ENCODE measurements at places on chromosomes 13 and 19.

DNA sequence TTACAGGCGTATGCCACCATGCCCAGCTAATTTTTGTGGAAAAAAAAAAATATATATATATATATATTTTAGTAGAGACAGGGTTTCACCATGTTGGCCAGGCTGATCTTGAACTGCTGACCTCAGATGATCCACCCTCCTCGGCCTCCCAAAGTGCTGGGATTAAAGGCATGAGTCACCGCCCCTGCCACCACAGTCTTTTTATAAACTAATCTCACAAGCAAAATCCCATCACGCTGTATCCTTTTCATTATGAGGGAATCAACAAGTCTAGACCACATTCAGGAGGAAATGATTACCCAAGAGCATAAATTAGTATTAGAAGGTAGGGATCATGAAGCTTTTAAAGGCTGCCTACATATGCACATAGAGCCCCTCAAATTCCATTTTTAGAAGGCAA is 210.6 kb upstream of the NBEA start:
- no peak for DNase-seq

GRCh38 chr19:30670011-30670329 is 297.8 kb downstream of the ZNF536 start:
- DNase-seq, result no peak

DNA sequence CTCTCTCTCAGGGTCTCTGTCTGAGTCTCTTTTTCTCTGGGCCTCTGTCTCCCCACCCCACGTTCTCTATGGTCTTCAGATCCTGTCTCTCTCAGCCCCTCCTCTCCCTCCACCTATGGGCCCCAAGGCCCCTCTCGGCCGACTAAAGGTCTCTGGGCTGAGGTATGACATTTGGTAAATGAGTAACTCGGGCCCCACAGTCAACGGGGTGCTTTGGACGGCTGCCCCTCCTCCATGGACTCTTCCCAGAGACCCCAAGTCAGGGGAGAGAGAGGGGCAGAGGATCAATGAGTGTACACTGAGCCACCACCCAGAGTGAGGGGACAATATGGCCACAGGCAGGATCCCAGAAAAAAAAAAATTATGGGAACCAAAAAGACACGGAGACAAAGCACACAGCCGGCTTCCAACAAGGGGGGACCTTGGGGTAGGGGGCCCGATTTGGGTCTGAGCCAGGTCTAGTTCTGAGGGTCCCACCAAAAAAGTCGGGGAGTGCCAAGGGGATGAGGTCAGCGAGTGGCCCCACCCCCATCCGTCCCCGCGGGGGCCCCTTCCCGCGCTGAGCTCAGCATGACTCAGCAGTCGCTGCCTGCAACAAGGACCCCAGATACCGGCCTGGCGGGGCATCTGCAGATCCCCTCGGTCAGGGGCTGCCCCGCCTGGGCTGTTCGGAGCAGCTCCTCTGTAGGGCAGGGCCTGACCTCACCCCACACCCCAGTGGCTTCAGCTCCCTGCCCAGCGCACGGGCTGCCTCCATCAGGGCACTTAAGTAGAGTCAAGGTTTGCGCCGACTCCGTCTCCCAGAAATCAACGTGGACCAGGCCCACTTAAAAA is 1.5 kb upstream of the FTL start:
- DNase-seq, result peak; percentile 48

GRCh38 chr13:38735665-38736440 is 49.0 kb downstream of the FREM2 start:
- no peak for DNase-seq

GRCh38 chr13:106480351-106480910 is 55.0 kb downstream of the EFNB2 start:
- DNase-seq, result no peak

DNA sequence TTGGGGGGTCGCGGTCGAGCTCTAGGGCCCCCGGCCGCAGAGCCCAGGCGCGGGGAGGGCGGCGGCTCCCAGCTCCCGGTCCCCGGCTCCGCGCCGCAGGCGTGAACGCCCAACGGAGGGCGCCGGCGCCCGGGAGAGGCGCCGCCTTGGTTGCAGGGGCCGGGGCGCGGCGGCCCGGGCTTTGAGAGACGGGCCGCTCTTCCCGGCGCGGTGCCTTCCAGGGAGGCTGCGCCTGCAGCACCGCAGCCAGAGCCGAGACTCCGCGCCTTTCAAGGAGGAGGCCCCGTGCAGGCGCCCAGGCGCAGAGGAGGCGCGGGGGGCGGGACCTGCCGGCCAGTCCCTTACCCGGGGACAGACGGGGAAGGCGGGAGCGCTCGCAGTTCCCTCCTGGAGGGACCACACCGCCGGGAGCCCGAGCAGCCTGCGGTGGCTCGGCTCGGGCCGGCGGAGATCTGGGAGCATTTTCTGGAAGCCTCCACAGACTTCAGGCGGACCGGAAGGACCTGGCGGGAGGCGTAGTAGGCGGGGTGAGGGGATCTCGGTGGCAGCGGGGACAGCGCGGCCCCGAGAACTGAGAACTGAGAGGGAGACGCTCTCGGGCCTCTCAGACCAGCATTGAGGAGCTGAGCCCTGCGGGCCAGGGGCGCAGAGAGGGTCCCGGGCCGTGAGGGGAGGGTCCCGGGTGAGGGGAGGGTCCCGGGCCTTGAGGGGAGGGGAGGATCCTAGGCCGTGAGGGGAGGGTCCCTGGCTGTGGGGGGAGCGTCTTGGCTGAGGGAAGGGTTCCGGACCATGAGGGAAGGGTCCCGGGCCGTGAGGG is 25.5 kb upstream of the MCF2L start:
- no peak for DNase-seq

GRCh38 chr13:92054389-92054788 is 656.0 kb downstream of the GPC5 start:
- DNase-seq, result no peak

GRCh38 chr13:30121666-30122065 is 185.7 kb downstream of the KATNAL1 start:
- DNase-seq, result no peak

DNA sequence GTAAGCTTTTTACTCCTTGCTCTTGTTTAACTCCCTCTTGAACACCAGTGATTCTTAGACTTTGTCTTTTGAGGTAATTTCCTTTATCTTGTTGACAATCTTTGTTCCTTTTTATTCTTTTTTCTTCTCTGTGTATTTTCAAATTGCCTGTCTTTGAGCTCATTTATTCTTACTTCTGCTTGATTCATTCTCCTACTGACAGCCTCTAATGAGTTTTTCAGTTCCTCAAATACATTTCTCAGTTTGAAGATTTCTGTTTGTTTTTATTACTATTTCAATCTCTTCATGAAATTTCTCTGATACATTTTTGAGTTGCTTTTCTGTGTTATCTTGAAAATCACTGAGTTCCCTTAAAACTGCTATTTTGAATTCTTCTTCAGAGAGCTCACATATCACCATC is 154.1 kb downstream of the ATP8A2 start:
- DNase-seq, result no peak

GRCh38 chr19:7619671-7620441 is 9.5 kb downstream of the XAB2 start:
- no peak for DNase-seq

DNA sequence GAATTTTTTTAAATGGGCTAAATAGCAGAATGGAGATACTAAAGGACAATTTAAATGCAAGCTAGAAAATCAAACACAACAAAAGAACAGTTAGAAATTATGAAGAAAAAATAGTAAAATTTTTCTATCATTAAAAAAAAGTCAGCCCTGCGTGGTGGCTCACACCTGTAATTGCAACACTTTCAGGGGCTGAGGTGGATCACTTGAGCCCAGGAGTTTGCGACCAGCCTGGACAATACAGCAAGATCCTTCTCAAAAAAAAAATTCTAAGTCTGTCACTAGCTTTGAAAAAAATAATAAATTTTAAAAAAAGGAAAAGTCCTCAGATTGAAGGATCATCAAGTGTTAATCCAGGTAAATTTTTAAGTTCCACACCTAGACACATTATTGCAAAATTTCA is 7.7 kb downstream of the TUBGCP3 start:
- no peak for DNase-seq

DNA sequence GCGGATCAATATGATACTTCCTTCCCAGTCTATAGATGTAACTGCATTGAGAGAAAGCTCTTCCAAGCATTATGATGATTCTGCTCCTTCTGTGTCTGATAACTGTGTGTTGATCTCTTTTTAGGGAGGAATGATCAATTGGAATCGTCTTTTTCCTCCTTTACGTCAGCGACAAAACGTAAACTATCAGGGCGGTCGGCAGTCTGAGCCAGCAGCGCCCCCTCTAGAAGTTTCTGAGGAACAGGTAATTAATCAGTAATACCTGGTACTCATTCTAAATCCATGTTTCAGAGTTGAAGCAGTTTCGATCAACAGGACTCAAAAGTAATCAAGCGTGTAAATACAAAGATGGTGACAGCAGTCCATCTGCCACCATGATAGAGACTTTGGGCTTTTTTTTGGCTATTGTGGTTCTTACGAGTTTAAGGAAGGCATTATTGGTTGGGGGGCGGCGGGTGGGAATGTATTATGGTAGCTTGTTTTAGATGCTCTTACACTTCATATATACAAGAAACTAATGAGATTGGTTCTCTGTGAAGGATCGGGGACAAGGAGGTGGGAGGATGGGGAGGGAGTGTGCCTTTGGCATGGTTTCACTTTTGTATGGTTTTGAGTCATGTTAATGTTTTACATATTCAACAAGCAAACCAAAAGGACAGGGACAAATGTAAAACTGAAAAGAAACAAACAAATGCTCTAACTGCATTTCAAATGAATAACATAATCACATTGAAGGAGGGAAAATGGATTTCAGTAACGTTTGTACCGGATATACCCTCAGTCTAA is 60.7 kb upstream of the GPR183 start:
- DNase-seq, result no peak

- no peak for DNase-seq
Observed at GRCh38 chr19:31167690-31168089, 181.5 kb downstream of the TSHZ3 start.

- no peak for DNase-seq
Observed at GRCh38 chr19:16612636-16613035, 15.4 kb downstream of the MED26 start.

DNA sequence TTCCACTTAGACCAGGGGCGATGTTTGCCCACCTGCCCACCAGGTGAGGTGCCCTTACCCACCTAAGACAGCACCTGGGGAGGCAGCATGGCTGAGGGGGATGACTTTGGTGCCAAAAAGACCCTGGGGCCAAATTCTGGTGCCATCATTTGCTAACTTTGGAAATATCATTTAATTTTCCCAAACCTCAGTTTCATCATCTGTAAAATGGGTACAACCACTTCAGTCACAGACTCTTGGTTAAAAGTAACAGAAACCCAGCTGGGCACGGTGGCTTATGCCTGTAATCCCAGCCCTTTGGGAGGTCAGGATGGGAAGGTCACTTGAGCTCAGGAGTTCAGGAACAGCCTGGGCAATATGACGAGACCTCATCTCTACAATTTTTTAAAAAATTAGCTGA is 177.8 kb downstream of the USP12 start:
- DNase-seq, result no peak

DNA sequence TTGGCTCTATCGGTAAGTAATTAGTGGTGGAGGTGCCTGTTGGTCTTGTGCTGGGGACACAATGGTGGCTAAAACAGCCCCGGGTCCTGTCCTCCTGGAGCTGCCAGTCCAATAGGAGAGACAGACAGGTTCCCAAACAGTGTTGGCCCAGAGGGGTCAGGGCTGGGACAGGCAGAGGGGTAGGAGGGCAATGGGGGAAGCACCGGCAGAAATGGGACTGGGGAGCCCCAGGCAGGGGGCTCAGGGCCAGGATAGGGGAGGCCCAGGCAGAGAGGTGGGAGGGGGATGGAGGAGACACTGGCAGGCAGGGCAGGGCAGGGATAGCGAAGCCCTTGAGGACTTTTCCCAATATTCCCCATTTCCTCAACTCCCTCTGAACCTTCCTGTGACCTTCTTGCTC is 2.2 kb upstream of the FBL start:
- no peak for DNase-seq

All from stimulated activated CD4-positive, alpha-beta T cell treated with anti-CD3 and anti-CD28 coated beads, Interleukin-1b, Interleukin-23, amount 100 ng/mL, for 1 hour (primary cell).